ENCODE measurements at places on chromosomes 6 and 20. TPM values are rescaled to one million over a fixed set of nuclear protein-coding genes. Genes with fewer than 3 reads are reported as not detected.

GRCh38 chr6:108737594-108738546 lies 110.4 kb upstream of the ARMC2 start:
- no peak for DNase-seq

- no peak for DNase-seq
Observed at GRCh38 chr6:17983730-17984129, 3.7 kb downstream of the KIF13A start.

The OOEP gene
- not detected for total RNA-seq

GRCh38 chr6:111187874-111188273 lies 100.6 kb downstream of the SLC16A10 start:
- DNase-seq: no peak

The SRMS gene
- not detected for total RNA-seq

The TOX2 gene
- total RNA-seq: 1.0 TPM

DNA sequence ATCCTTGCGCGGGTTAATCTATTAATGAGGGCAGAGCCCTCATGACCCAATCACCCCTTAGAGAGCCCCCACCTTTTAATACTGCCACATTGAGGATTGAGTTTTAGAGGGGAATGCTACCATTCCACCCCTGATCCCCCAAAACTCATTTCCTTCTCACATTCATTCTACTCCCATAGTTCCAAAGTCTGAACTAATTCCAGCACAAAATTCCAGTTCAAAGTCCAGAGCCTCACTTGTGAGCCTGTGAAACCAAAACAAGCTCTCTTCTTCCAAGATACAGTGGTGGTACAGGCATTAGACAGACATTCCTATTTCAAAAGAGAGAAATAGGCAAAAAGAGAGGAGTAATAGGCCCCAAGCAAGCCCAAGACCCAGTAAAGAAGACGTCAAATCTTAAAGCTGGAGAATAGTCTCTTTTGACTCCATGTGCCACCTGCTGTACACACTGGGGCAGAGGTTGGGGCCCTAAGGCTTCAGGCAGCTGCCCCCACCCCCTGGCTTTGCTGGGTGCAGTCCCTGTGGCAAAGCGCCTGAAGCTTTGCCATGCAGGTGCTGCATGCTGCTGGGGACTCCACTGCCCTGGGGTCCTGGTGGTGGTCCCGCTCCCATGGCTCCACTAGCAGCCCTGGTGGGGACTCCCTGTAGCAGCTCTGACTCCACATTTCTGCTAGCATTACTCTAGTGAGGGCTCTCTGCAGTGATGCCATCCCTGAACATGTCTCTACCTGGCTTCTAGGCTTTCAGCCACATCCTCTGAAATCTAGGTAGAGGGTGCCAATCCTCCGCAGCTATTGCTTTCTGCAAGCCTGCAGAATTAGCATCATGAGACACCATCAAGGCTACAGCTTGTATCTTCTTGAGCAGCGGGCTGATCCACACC lies 41.3 kb downstream of the RSPH3 start:
- no peak for DNase-seq

- DNase-seq: no peak
Observed at GRCh38 chr6:95686895-95687294, 109.6 kb downstream of the MANEA start.

DNA sequence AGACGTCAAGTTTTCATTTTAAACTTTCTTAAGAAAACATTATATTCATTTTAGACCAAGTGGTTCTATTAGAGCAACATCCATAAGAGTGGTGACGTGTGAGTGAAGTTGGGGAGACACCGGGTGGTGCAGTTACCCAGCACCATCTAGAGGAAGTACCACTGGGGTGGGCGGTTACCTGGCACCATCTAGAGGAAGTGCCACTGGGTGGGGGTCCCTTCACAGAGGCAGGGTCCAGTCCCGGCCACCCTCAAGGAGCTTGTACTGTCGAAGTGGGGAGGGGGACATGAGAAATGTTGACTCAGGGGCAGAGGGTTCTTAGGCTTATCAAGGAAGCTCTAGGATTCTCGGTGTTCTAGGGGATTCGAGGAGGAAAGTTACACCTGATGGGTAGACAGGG lies 26.2 kb downstream of the PHACTR3 start:
- DNase-seq: no peak

DNA sequence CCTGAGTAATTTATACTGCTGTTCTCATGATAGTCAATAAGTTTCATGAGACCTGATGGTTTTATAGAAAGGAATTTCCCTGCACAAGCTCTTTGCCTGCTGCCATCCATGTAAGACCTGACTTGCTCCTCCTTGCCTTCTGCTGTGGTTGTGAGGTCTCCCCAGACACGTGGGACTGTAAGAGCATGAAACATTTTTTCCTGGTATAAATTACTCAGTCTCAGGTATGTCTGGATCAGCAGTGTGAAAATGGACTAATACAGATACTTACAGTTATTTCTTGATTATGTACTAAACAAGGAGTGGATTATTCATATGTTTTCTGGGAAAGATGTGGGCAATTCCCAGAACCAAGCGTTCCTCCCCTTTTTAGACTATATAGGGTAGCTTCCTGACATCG lies 1.9 kb upstream of the TRIM38 start:
- DNase-seq: no peak

DNA sequence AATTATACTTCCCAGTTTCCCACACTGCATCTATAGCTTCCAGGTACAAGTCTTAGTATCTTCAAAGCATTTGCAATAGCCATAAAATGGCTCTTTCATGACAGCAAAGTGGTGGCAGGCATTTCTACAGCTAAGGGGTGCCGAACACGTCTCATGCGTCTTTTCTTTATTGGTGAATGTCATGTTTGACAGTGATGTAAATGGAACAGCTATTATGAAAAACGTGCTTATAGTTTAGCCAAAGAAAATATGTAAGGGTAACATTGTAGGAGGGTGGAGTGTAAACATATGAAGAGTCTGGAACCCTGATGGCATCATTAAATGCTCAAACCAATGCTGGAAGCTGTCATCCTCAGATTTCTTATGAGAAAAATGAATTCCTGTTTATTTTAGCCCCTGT lies 37.9 kb downstream of the COL11A2 start:
- DNase-seq: no peak

- DNase-seq: no peak
Observed at GRCh38 chr6:44054721-44055559, 72.3 kb downstream of the MRPL14 start.

The ERMARD gene
- 11.9 TPM for total RNA-seq

DNA sequence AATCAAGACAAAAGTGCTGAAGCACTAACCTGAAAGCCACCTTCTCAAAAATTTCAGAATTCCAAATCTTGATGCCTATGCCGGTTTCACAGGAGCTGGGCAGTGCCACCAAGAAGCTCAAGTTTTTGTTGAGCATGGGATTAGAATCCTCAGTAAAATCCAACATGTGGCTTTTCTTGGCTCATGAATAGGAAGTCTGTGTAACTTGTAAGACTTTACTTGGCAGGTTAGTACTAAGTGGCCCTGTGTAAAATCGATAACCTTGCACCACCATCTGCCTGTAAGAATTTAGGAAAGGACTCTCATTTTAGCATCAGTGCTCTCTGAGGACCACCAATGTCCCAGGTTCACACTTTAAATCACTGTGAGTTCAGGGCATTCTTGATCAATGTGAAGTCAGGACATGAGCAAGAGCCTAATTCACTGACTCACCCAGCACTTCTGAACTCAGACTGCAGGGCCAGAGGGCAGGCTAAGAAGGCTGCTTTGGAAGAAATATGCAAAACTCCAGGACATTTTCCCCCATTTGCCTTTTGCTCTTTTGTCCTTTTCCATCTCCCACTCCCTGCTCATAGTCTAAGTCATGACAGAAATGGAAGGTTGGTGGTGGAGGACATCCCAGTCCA lies 113.2 kb downstream of the EDN1 start:
- no peak for DNase-seq

The MDC1 gene
- 9.0 TPM for total RNA-seq

The CGA gene
- not detected for total RNA-seq

The CCN2 gene
- 7.3 TPM for total RNA-seq

The C6orf163 gene
- total RNA-seq: 0.79 TPM

GRCh38 chr20:54054516-54054915 lies 15.9 kb downstream of the BCAS1 start:
- DNase-seq: no peak

GRCh38 chr6:72216222-72217068 lies 330.1 kb downstream of the RIMS1 start:
- no peak for DNase-seq

GRCh38 chr6:114096561-114097172 lies 125.7 kb upstream of the HDAC2 start:
- DNase-seq: no peak

The IL17F gene
- total RNA-seq: not detected

- DNase-seq: no peak
Observed at GRCh38 chr20:58340853-58341252, 31.3 kb downstream of the RAB22A start.

All from liver (tissue), 10 donors.